ENCODE measurements at places on chromosomes 16 and 17. TPM values are rescaled to one million over a fixed set of nuclear protein-coding genes. Genes with fewer than 3 reads are reported as not detected.

DNA sequence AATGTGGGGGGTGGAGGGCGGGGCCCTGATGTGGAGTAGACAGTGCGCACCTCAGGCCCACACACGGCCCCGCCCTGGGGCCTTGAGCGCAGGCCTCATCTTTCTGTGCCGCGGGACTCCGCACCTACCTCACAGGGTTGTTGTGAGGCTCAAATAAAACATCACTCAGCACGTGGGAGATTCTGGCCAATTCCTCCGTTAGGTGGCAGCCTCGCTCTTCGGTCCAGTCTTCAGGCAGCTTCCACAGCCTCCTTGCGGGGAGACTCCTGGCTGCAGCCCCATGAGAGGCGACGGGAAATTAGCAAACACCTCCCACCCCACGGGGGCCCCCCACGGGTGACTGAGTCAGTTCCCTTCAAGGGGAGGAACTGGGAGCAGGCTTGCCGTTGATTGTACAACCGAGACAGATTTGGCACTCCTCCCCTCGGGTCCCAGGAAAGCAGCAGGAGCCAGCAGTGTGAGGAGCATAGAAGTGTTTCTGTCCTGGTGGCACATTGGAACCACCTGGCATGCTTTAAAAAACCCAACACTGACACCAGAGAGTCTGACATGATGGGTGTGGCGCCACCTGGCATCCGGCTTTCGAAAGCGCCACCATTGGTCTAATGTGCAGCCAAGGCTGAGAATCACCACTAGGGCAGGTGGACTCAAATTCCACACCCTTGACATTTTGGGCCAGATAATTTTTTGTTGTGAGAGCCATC is 7.6 kb downstream of the MRM1 start:
- DNase-seq: no peak

- no peak for DNase-seq
Measured at GRCh38 chr17:75920045-75920560, 15.4 kb upstream of the MRPL38 start.

- no peak for DNase-seq
Measured at GRCh38 chr17:45276031-45276430, 14.1 kb upstream of the SPATA32 start.

The MIEN1 gene
- total RNA-seq: 50.1 TPM

DNA sequence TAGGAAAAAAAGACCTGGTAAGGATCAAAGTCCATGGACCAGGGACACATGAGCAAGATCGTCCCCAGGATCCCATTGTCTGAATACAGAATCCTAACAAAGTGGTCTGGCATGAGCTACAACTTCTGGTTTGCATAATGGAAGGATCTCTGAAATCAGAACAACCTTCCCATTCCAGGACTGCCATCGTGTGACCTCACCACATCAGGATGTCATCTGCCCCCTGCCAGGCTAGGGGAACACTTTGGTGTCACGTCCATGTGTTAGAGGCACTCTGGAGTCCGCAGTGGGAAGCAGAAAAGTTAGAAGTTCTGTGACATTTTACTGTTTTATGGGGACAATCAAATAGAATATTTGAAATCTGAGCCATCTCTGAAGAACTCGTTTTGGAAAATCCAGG is 160.7 kb downstream of the RGS9 start:
- no peak for DNase-seq

The NEUROD2 gene
- total RNA-seq: not detected

DNA sequence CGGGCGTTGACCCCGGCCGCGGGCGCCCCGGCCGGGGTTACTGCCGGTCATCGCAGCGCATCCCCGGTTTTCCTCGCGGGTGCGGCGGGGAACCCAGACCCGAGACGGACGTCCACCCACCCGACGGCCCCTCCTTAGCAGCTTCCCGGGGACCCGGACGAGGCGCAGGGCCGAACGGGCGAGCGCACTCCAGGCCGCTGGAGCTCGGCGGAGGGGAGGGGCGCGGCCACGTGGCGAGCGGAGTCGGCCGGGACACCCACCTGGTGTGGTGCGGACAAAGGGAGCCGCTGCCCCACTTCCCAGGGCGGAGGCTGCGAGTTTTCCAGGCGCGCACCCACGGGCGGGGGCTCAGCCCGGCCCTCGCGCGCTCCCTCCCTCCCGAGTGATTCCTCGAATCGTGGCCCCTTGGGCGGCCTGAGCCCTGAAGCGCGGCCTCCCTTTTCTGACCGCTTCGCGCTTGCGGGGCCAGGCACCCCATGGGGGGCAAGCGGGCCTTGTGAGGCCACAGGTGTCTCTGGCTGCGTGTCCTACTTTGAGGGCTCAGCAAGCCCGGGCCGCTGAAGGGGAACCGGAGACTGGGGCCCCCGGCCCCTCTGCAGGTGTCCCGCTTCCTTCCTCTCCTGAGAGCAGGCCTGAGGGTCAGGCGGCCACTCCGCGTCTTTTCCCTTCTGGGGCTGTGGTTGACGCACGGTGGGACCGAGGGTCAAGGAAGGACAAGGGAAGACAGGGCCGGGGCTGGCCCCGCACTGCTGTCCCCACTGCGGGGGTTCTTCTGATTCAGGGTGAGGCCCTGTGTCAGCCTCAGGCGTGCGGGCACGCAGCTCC is 1.1 kb upstream of the FASN start:
- DNase-seq: no peak

DNA sequence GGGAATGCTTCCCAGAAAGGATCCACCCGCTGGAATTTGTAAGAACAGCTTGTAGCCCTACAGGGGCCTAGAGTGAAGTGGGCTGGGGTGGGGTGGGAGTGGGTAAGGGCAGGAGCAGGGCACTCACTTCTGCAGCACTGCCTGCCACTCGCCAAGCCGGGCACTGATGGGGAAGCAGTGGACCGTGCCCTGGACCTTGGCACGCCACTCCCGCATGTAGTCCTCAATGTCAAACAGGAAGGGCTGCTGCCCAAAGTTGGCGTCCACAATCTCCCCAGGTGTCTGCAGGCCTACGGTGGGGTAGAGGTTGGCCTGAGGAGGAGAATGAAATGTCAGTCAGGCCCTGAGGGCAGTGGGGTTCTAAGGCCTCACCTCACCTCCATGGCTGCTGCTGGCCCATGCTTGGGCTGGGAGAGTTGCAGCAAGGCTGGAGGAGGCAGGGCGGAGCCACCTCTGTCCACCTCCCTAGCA is 15.7 kb upstream of the GFOD2 start:
- no peak for DNase-seq

- no peak for DNase-seq
Measured at GRCh38 chr17:55177159-55177854, 87.5 kb upstream of the HLF start.

GRCh38 chr17:10673312-10673711 is 16.2 kb upstream of the MYH3 start:
- DNase-seq: no peak

DNA sequence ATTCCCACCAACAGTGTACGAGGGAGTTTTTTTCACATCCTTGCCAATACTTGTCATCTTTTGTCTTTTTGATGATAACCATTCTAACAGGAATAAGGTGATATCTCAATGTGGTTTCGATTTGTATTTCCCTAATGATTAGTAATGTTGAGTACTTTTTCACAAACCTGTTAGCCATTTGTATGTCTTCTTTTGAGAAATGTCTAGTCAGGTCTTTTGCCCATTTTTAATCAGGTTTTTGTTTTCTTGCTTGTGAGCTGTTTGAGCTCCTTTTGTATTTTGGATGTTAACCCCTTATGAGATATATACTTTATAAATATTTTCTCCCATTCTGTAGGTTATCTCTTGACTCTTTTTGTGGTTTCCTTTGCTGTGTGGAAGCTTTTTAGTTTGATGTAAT is 1.9 kb upstream of the KRTAP4-5 start:
- DNase-seq: no peak

DNA sequence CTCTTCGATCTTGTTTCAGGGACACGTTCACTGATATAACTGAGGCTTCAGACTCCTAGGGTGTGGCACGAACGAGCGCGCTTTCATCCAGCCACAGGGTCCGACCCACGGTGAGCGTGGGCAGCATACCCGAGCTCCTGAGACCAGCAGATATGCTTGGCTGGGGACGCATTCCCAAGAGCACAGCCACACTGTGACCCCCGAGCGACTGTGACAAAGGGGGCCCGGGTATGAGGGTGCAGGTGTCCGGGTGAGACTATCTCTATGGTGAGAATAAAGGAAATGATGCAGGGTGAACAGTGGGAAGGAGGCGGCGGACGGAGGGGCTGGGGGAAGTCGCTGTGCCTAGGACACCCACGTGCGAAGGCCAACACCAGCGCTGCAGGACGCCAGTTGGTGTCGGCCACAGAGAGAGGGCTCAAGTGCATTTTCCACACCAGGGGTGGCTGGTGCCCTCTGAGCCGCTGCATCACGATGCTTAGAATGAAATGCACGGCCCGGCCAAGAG is 17.6 kb downstream of the RPH3AL start:
- DNase-seq: no peak

DNA sequence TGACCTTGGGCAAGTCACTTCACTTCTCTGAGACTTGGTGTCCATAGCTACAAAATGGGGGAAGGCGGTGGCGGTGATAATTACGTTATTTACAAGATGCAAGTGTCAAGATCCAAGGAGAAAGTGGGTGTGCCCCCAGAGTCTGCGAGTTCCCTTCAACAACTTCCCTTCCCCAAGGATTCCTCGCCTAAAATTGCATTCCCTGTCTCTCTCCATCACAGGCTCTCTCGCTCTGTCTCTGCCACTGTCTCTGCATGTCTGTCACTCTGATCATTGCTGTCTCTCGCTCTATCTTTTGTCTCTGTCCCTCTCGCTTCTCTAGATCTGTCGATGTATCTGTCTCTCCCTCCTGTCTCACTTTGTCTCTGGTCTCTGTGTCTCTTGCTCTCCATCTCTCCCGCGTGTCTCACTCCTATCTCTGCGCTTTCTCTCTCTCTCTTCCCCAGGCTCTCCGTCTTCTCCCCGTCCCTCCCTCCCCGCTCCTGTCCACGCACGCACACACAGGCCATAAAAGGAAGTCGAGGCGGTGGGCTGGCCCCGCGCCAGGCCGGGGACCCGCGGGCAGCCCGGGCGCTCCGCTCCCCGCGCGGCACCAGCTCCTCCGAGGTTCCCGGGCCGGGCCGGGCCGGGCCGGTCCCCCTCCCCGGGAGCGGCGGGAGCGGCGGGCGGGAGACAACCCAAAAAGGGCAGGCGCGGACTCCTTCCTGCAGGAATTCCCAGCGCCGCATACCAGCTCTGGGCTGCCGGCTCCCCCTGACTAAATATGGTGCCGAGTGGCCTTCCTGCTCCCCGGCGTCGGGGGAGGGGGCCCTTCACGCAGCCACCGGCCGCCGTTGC is 1.1 kb upstream of the MYH11 start:
- DNase-seq: no peak

DNA sequence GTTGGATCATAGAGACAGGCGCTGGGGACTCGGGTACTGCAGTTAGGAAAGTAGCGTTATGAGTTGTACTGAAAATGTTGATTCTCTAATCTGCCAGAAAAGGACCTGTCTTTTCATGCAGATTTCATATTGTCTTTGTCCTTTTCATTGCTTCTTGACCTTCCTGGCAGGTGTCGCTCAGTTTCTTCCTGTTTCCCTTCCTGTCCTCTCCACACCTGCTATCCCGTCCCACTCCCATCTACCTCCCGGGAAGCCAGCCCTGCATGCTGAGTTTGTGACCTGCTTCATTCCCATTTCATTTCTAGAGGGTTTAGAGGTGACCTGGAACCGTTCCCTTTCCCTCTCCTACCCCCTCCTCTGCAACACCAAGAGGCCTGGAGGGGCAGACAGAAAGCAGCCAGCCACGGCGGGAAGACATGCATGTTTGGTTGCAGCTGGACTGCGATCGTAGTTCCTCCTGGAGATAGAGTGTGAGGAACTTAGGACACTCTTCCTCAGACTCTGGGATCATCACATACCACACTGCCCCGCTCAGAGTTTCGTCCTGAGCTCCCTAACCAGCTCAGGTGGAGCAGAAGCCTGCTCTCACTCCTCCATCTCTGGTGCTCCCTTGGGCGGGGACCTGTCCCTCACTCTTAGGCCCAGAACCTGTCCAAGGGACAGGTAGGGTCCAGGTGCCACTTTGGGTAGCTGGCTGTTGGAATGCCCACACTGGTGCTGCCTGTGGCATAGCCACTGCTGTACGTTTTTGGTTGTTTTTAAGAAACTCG is 23.9 kb upstream of the ARHGAP23 start:
- no peak for DNase-seq

The TBC1D3C gene
- not detected for total RNA-seq

GRCh38 chr16:17939122-17939536 is 397.4 kb downstream of the NPIPA8 start:
- DNase-seq: no peak

DNA sequence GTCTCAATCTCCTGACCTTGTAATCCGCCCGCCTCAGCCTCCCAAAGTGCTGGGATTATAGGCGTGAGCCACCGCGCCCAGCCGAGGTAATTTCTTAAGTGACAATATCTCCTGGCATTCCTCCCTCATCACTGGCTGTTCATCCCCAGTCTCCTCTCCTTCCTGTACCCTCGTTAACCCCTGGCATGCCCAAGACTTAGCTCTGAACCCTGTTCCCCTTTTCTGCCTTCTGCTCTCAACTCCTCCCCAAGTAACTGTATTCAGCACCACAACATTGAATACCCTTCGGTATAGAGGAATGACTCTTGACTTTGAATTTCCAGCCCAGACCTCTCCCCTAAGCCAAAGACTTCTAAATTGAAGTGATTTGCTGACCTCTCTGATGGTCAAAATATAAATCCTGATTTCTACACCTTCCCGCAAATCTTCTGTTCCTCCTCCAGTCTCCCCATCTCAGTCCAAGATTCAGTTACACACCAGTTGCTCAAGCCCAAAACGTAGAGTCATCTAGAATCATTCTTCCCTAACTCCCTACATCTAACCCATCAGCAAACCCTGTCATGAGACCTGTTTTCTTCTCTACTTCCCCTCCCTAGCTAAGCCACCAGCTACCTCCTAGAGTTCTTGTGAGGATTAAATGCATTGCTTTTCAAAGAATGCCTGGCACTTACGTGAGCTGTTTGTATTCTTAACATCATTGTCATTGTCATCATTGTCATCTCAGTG is 14.8 kb downstream of the PMP22 start:
- DNase-seq: no peak

DNA sequence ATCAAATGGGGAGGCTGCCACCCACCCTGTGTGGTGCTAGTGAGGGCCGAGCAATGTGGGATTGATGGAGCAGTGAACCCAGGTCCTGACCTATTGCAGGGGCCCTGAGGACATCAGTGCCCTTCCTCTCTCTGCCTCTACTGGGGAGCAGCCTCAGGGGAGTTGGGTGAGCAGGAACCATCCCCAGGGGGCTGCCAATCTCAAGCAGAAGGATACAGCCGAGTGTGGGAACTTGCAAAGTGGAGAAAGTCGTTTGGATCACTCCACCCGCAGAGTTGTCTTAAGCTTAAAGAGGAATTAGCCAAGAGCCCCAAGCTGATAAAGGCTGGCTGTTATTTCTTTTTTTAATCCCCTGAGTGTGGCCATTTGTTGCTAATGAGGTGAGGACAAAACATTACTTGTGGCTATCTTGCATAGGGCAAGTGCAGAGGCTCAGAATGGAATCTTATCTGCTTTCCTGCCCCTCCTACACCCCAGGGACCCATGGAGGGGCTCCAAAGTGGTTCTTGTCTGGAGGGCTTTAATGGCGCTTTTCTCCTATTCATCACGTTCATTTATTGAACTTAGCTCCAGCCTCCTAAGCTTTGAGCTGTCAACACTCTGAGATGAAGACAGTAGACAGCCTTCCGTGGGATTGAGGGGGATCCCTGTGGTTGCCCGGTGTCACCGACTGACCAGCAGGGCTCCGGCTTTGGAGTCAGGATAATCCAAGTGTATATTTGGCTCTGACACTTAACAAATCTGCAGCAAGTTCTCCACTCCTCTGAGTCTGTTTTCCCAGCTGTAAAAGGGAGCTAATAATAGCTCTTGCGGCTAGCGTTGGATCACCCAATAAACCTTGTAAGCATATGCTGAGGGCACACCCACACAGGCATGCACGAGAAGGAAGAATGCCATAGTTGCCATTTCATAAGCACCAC is 45.1 kb downstream of the MYH11 start:
- DNase-seq: no peak
